Activated CD4-positive, alpha-beta T cell treated with anti-CD3 and anti-CD28 coated beads, Interleukin-2, amount 10 ng/mL, durations not matched to agents 7 days and 5 days (primary cell): ENCODE measurements at places on chromosomes 11 and 22.

DNA sequence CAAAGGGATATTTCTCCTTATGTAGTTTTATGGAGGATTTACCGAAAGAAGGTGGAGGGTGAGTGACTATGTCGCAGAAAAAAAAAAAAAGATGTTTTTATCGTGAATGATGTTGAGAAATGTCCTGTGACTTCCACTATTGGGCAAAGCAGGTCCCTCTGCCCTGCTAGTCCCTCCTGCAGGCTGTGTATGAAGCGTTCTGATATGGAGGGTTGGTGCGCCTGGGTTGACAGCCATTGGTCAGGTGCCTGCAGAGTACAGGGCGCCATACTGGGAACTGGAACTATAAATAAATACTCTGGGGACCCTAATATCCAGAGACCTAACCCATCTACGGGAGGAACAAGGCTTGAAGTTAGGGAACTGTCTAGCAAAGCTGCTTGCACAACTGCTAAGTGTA is 1.5 kb downstream of the IL17RA start:
- DNase-seq: no peak

DNA sequence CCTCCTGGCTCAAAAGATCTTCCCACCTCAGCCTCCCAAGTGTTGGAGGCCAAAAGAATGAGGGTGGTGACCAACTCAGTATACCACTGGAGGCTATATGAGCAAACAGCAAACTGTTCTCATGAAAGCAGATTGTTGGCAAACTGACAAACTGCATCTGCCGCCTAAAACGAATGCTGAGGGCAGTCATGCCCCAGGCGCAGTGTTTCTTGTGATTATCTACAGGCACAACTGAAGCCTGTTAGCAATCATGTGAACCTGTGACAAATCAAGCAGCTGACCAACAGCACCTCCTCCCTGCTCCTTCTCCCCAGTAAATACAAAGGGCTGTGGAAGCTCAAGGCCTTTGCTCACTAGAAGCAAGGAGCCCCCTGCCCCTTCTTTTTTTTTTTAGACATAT is 47.8 kb downstream of the BTBD10 start:
- no peak for DNase-seq

DNA sequence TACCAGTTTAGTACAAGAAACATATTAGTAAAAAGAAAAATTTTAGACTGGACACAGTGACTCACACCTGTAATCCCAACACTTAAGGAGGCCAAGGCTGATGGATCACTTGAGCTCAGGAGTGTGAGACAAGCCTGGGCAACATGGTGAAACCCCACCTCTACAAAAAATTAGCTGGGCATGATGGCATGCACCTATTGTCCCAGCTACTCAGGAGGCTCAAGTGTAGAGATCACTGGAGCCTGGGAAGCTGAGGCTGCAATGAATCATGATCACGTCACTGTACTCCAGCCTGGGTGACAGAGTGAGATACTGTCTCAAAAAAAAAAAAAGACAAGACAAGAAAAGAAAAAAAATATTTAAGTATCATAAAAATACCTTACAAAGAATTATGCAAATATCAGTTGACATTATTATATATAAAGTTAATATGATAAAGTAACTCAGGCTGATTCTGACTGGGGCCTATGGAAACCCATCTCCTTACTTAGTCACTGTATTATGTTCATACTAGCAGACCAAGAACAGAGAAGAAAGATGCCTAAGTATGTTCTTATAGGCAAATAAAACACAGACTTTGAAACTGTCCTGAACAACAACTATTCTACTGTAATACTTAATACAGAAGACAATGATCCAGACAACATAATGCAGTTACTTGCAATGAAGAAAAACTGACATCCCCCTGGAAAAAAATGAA is 27.3 kb downstream of the FAM168A start:
- DNase-seq: no peak

GRCh38 chr11:13258855-13259254 is 18.7 kb upstream of the BMAL1 start:
- no peak for DNase-seq

GRCh38 chr11:75100314-75100713 is 3.6 kb upstream of the OR2AT4 start:
- no peak for DNase-seq

GRCh38 chr11:126359431-126360048 is 4.1 kb downstream of the ST3GAL4 start:
- DNase-seq: no peak

GRCh38 chr11:71562120-71562519 is 3.2 kb upstream of the KRTAP5-10 start:
- DNase-seq: no peak

- DNase-seq: no peak
Observed at GRCh38 chr11:26806219-26806618, 84.4 kb upstream of the SLC5A12 start.

- DNase-seq: no peak
Observed at GRCh38 chr22:30481711-30482110, 9.9 kb upstream of the SEC14L3 start.

DNA sequence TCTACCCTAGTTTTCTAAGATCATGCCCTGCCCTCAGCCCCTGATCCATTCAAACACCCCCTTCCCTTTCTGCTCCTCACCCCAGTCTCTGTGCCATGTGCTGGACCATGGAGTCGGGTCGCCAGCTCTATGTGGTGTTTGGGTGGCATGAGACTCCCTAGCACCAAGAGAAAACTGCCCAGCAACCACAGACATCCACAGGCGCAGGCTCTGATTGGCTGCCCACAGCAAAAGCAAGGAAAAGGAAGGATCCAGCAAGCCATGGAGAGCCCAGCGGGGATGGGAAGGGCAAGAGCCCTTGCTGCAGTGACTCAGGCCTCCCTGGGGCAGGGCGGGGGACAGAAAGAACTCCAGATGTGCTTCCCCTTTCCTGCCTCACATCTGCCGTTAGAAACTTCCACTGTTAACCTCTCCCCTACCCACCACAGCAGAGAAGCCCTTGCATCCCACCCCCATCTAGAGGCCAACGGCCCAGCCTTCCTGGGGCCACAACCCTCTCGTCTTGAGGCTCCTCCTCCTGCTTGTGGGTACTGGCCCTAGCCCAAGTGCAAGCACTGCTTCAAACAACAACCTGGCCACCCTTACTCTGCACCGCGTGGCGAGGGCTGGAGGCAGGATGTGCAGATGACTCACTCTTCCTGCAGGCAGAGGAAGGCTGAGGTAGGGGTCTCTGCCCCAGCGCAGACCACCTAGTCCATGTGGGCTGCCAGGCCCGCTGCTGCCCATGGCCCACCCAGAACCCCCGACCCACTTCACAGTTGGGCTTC is 9.7 kb upstream of the AHNAK start:
- DNase-seq: peak; percentile 92

DNA sequence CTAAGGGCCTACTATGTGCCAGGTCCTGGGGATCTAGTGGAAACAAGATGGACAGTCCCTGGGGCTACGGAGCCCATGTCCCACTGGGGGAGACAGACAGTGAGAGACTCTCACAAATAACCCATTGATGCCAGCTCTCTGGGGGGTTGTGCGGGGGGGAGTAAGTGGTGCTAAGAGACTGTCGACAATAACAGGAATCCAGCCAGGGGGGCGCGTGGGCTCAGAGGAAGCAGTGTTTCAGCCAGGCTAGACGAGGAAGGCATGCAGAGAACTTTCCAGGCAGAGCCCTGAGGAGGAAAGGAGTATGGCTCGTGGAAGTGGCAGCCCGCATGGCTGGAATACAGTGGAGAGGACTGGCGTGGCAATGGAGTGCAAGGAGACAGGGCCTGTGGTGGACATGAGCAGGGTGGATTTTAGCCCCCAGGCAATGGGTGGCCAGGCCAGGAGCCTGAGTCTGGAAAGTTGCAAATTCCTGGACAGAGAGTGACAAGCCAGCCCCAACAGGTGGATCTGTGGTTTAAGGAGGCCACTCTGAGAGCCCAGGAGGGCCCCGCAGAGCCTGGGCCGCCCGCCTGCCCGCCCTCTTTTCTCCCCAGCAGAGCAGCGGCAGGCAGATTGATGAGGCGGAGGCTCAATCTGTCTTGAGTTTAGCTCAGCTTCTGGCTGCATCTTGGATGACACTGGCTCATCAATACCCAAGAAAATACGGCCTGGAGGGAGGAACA is 40.0 kb upstream of the TCF20 start:
- DNase-seq: no peak

DNA sequence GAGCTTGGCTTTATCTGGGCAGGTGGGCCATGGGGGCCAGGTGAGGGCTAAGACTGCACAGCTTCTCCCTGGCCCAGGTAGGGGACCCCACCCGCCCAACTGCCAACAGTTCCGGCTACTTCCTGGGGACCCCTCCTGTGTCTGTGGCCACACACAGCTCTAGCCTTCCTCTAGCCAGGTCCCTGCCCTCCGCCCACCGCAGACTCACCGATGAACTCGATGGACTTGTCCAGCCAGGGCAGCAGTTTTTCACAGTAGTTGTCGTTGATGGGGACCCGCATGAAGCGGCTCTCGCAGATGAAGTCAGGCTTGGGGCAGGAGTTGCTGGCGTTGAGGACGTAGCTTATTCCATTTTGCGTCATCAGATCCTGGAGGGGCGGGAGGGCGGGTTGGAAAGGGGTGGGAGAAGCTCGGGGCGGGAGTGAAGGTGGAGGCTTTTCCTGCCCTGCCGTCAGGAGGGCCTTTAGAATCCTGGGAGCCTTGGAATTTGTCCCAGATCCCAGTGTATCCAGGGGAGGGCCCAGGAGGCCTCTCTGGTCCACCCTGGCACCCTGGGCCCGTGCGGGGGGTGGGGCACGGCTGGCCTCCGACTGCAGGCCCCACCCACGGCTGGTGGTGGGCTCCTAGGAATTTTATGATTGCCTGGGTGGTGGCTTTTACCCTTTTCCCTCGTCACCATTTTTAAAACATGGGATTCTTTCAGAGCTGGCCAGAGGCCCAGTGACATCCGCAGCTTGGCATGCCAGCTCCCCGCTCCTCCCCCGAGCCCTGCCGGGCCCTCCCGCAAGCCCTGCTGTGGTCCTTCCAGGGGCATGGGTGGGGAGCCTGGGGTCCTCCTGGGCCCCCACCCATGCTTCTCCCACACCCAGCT is 13.9 kb downstream of the DUSP8 start:
- DNase-seq: no peak

DNA sequence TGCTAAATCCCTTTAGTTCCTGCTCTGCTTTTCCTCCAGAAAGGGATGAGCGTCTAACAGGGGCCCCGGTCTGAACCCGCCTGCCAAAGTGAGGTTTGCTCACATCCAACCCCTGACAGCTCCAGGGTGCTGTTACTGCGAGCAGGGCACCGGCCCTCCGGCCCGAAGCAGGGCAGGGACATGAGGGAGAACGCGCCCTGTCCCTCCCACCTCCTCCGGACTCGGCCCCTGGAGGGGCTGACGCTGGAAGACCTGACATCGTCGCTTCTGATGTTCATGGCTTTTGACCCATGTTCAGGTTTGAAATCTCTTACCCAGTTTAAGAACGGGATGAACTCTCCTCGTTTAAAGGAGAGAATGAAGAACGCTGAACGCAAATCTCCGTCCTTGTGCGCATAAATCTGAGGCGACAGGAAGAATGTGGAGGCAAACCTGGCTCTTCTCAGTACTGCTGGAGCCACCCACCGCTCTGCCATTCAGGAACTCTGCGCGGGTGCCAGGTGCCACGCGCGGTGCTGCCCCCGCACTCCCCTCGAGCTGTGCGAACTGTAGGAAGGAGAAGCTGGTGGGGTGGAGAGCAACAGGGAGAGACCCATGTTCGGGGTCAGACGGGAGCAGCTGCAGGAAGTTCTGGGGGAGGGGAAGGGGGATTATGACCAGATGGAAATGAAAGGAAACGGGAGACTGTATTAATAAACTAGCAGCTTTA is 826 bp upstream of the EEF1G start:
- DNase-seq: no peak

- DNase-seq: peak; percentile 60
Observed at GRCh38 chr11:116605543-116606459, 167.0 kb downstream of the BUD13 start.

DNA sequence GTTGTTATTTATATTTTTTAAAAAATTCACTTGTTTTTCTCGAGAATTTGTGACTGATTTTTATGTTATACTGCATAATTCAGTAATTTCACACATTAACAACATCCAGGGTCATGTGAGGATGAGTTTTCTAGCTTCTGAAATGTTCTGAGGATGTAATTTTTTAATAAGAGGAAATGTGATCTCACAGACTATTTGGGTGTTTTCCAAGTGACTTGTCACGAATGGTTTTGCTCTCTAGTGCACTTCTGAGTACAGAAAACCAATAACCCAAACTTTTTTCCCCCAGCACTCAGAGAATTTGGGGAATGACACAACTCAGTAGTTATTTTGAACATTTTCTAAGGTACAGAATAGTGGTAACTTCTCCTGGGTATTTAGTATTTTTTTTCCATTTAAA is 821.1 kb upstream of the ARHGAP42 start:
- DNase-seq: no peak

DNA sequence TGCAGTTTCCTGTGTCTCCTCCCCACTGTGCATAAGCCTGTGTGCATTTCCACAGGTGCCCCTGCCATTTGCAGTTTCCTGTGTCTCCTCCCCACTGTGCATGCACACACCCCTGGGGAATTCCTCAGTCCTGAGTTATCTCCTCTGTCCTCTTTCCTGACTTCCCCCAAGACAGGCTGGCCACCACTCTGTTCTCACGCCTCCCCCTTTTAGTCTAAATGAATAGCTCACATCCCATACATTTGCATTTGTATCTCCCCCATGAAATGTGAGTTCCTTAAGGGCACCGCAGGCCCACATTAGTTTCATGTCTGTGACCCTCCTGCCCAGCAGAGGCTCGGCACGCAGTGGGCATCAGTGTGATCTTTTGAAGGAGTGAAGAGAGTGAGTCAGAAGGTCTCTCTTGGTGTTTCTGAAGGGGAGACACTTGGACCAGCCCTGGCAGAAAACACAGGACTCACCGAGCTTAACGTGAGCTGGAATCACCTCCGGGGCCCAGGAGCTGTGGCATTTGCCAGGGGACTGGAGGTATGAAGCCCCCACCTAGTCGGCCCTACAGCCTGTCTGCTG is 6.2 kb downstream of the LRRC74B start:
- no peak for DNase-seq

DNA sequence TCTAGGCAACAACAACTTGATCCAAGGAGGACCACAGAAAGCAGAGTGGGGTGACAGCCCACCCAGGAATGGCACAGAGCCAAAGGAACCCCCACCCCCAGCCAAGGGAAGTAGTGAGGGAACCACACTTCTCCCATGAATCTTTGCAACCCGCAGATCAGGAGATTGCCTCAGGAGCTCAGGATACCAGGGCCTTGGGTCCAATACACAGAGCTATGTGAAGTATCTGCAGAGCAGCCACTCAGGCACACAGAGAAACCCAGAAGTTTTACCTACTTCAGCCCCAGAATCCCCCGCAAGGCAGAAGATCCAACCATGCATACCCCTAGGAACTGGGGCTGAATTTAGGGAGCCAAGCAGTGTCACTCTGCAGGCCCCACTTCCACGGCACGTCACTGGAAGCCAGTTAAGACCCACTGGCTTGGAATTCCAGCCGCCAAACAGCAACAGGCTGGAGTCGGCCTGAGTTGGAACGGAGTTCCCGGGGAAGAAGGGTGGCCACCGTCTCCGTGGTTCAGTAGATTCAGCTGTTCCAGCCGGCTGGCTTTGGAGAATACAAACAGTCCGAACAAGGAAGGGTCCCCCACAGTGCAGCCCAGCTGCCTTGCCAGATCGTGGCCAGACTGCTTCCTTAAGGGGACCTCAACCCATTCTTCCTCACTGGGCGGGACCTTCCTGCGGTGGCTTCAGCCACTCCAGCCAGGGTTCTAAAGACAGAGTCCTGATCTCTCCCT is 174.1 kb downstream of the TTC28 start:
- DNase-seq: no peak

GRCh38 chr11:110501428-110501827 is 71.7 kb downstream of the FDX1 start:
- DNase-seq: no peak
